Effector CD8-positive, alpha-beta T cell (primary cell): ENCODE measurements at places on chromosomes 5 and 9.

- DNase-seq: no peak
Observed at GRCh38 chr5:145014109-145014508, 821.0 kb downstream of the PRELID2 start.

DNA sequence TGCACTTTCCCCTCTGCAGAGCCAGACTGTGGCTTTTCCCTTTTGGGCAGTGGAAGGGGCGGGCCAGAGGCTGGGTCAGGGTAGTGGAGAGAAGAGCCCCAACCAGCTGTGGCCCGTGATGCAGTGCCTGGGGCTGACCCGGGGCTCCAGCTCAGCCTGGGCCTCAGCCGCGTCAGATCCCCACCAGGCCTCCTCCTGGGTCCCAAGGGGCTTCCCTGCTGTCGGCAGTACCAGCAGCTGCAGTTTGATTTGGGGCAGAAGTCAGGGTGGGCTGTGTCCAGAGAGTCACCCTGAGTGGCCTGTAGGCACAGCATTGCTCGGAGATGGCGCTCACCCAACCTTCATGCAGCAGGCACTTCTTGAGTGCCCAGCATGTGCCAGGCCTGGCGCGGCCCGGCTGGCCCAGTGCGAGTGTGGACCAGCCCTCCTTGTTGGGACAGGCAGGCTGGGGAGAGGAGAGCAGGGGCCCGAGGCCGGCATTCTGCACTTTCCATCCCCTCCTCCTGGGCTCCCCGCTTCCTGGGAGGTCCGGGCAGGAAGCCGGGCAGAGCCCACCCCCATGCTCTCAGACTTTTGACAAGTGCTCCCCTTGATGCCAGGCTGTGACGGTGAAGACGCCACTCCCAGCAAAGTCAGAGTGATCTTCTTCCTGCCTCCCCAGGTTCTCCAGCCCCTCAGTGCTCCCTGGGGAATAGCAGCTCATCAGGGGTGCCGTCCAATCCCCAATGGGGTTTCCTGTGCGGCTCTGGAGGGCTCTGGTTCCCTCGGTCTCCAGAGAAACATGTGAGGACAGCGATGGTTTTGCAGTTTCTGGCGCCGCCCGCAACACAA is 88.3 kb upstream of the COL5A1 start:
- DNase-seq: no peak

DNA sequence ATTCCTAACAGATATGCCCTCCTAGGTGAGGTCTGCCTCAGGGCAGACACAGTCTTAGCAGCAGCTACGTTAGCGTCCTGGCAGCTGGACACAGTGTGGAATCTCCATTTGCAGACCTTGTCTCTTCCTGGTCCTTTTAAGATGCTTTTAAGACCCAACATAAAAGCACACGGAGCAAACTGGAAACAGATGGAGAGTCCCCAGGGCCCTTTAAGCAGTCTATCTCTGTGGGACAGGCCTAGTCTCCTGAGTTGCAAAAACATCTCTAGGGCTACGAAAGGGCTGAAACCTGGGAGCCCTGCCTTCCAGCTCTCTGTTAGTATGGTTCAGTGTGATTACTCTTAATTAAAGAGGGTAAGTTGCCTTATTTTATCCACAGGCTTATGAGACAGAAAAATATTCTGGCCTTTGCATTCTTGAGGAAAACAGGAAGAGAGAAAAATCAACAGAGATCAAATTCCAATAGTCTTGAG is 66.0 kb upstream of the GNA14 start:
- DNase-seq: no peak

GRCh38 chr9:318646-319045 is 104.0 kb downstream of the DOCK8 start:
- no peak for DNase-seq
